ENCODE measurements at places on chromosomes 1 and 21.
A peak's percentile ranks its signal among the peaks of the same experiment; 100 is the strongest.

GRCh38 chr1:117710710-117711109 lies 104.9 kb downstream of the TENT5C start:
- DNase-seq: no peak

DNA sequence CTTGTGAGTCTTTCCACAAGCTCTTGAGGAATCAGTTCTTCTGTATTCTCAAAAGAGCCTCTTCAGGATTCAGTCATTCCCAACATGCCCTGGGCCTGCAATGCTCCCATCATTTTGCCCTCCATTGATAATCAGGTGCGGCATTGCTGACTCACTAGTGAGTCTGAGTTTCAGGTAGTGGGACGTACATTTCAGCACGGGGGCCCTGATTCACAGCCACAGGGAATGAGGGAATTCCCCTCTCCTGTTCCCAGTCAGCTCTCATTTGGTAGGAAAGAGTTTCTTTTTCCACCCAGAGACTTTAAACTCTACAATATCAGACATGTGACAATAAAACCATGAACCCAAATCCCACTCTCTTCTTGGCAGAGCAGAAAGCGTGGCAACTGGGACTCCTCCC lies 3.7 kb upstream of the IRF6 start:
- DNase-seq: no peak

- DNase-seq: no peak
Observed at GRCh38 chr1:212852105-212852688, 4.7 kb upstream of the SPATA45 start.

DNA sequence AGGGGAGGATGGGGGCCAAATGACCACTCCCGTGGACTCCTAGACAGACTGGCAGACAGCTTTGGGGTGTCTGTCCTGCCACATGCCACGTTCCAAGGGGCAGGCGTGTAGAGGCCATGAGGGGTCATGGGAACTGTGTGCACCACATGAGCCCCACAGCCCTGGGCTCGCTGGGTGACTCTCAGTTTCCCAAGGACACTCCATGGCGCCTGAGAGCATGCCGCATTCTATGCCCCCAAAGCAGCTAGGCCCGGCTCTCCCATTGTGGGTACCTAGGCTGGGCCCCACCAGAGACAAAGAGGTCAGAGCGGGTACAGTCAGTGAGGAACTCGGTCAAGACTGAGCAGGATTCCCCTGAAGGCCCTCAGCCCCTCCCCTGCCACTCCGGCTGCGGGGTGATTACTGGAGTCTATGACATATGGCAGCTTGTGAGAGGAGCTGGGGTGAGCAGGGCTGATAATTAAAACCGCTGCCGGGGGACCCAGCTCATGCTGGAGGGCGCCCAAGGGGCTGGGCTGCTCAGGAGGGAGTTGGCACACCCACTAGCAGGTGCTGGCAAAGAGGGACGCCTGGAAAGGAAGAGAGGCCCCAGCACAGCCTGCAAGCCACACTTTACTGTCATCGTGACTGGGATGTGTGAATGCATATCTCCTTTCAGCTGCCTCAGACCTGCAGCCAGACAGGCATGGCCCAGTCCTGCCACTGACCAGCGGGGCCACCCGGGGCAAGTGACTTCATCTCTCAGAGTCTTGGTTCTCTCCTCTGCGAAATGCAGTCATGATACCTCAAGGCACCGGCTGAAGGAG lies 8.4 kb downstream of the LRP8 start:
- no peak for DNase-seq

- DNase-seq: no peak
Observed at GRCh38 chr1:22224091-22224490, 81.2 kb upstream of the WNT4 start.

GRCh38 chr1:220300442-220301121 lies 28.3 kb upstream of the RAB3GAP2 start:
- no peak for DNase-seq

- no peak for DNase-seq
Observed at GRCh38 chr1:63663873-63664272, 70.7 kb downstream of the PGM1 start.

DNA sequence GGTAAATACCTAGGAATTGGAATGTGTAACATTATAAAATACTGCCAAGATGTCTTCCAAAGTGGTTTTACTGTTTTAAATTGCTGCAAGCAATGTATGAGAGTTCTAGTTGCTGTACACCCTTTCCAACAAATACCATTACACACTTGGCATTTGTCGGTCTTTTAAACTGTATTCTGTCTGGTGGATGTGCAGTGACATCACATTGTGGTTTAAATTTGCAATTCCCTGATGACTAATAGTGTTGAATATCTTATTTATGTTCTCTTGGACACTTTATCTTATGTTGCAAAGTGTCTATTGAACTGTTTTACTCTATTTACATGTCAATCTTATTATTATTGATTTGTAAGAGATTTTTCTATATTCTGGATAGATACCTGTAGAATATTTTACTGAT lies 561.2 kb upstream of the B3GALT2 start:
- DNase-seq: no peak

GRCh38 chr1:6249739-6250689 lies 6.0 kb downstream of the HES3 start:
- DNase-seq: no peak

- DNase-seq: no peak
Observed at GRCh38 chr1:60923389-60924087, 158.8 kb upstream of the NFIA start.

DNA sequence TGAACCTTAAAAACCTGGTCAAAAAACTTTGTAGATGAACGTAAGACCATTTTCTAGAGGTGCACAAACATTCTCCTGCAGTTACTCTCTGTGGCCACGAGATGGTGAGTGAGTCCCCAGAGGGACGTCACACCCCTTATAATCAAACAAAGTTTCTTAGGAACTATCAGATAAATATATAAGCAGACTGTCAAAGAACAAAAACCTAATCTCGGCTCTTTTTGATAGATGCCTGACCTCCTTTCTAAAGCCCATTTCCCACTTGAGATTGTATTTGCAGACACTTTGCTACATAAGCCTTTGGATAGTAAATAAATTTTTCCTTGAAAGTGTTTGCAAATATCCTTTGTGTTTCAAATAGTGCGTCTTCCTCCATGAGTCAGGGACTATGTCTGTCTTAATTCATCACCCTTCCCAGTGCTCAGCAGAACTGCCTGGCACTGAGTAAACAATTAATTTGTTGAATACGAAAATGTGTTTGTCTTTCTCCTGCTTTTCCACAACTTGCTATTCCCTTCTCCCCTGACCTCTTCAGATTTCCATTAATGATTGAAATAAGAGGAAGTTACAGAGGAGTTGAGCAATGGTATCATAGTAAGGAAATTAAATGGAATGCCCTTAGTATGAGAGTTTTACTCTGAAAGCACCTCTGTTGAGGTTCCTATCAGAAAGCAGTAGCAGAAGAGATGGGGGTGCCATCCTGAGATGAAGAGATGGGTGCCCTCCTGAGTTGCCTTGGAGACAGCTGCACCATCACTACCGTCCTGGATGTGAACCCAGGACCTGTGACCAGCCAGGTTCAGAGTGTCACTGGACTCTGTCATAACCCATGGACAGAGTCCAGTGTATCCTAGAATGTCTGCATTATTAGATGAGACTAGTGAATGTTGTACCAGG lies 57.8 kb upstream of the RAVER2 start:
- DNase-seq: peak; percentile 26

DNA sequence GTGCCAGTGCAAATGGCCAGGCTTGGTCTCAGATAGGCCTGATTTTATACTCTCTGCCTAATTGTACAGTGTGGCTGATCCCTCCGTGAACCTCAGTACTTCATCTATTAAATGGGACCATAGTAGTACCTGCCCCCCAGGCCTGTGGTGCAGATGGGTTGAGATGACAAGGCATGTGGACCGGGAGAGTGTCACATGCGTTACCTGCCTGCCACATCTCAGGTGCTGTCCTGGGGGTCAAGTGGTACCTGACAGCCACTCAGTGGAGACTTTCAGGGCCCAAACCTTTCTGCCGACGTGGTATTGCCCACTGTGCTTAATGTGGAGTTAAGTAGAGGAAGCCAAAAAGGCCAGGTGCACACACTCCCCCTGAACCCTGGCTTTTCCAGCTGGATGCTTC lies 197.3 kb downstream of the FOXD2 start:
- no peak for DNase-seq

DNA sequence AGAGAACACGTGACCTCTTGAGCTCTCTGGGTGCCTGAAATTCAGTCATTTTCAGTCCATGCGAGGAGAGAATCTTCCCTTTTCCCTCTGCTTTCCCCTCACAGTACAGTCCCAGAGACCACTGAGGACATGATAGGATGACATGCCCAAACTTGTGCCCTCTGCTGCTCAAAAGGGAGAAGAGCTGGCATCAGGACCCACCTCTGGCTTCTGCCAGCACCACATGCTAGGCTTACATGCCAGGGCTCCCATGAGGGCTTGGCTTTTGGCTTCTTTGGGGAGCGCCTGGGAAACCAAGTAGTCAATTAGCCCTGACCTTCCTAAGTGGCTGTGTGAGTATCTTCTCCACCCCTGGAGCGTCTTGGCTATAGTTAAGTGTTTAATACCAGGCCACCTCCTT lies 13.8 kb upstream of the KCNQ4 start:
- DNase-seq: no peak

Measured in activated naive CD4-positive, alpha-beta T cell treated with Interleukin-2 at 50 U/mL for 16 hours (primary cell).